Activated CD4-positive, CD25-positive, alpha-beta regulatory T cell treated with anti-CD3 and anti-CD28 coated beads, Interleukin-2, amount 50 U/mL, for 24 hours (primary cell): ENCODE measurements at places on chromosomes 6 and 20.

GRCh38 chr20:23399568-23400241 is 21.6 kb downstream of the NAPB start:
- ATAC-seq: peak; percentile 92

DNA sequence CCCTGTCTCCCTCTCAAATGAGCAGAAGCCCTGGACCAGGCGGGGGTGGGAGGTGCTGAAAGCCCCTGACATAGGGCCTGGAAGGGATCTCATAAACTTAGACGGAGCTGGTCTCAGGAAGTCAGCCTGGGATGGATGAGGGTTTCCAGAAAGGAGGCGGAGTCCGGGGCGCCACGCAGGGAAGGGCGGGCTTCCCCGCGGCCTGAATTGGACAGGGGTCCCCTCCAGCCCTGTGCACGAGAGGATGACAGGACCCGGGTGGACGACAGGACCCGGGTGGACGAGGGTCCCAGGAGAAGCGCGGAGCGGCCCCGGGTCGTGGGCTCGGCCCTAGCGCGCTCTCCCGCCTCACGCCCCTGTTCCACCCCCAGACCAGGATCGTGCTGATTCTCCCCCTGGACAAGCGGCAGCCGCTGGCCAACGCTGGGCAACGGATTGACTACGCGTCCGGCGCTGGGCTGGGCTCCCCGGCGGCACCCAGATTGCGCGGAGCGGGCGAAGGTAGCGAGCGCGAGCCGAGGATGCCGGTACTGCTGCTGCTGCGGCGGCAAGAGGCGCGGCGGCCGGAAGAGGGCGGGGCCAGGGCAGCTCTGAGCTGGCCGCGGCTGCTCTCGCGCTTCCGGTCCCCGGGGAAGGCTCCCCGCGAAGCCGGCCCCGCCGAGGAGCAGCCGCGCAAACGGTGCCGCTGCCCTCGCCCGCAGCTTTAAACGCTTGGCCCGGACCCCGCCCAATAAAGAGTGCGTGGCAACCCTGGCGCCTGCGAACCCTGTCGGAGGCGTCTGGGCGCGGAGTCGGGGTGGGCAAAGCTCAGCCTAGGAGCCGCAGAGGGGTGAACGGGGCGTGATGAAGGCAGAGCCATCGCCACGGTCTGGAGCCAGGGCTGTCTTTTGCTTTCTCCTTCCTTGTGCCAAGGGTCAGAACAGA is 1.3 kb downstream of the C20orf144 start:
- ATAC-seq: peak; percentile 73

DNA sequence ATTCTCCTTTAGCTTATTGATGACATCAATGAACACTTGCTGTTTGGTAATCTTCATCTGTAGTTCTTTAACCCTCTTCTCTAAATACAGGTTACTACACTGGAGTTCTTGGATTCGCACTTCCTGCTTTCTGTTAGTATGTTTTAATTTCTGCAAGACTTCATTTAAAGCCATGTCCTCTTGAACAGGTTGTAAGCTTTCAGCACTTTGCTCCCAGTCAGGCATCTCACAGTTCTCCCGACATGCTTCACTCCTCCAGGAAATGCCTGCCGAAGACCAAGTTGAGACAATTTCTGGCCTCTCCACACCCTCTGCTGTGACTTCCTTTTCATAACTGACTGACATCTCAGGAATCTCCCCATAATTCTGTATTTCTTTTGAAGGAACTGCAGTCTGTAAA is 15.8 kb downstream of the CAGE1 start:
- no peak for ATAC-seq

- ATAC-seq: peak; percentile 91
Measured at GRCh38 chr6:2127484-2127911, 117.9 kb downstream of the GMDS start.

GRCh38 chr6:28354688-28355554 is 5.2 kb downstream of the ZKSCAN3 start:
- no peak for ATAC-seq

- ATAC-seq: no peak
Measured at GRCh38 chr20:61106438-61106837, 145.6 kb upstream of the CDH4 start.

GRCh38 chr6:46730921-46731461 is 4.2 kb downstream of the PLA2G7 start:
- no peak for ATAC-seq

DNA sequence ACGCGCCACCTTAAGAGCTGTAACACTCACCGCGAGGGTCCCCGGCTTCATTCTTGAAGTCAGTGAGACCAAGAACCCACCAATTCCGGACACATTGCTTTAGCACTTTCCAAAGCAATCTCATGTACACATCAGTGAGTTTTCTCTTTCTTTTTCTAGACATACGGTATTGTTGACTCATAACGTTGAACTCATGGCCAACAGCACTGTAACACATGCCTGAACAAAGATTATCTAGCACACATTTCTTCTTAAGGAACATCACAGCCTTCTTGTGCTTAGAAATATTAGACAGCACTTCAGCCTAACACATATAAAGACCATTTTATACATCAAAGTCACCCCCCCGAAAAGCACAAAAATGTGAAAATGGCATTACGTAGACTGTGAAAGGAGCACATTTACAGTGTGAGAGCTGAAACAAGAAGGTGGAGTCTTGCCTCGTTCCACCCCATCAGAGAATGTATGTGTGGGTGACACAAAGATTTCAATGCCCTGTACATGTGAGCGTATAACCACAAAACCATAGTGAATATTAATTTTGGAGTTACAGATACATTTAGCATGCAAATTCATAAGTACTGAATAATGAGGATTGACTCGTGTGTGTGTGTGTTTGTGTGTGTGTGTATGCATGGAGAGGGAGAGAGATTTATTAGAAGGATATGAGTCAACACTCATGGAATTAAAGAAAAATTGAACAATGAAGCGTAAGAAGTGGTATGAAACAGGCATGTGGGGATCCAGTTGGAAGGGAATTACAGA is 134.1 kb downstream of the FAM83B start:
- ATAC-seq: no peak

DNA sequence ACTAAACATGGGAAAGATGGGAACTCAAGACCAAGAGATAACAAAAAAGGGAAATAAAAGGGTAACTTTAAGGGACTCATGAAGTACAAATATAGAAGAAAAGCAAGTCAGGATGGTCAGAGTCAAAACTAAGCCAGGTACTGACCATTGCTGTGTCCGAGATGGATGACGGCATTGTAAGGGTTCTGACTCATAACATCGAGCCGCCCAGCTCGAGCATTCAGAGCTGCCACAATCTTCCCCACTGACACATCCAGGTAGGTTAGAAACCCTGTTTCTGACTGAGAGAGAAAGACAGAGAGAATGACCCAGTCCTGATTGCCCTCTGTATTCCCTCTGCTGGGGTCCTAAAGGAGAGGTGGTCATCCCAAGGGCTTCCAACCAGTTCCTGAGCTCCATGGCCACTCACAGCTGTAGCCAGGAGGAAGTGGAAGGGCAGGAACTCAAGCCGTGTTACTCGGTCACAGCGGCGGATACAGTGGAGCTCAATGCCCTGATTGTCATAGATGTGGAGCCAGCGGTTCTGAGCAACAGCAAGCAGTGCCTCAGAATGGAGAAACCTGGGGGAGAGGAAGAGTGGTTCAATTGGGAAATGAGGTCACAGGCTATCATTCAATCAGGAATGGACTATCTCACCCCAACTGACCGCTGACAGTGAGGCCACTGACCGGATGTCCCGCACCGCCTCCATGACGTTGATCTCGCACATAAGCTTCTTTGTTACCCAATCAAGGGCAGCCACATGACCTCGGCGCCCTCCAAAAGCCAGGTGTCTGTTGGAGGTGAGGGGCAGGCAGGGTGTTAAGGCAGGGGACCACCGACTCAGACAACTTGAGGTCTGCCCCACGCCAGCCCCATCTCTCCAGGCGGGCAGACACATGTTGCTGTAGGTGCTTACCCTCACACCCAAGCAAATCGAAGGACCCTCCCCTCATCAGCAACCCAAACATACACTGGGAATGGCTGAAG is 1.8 kb downstream of the WDR46 start:
- no peak for ATAC-seq

DNA sequence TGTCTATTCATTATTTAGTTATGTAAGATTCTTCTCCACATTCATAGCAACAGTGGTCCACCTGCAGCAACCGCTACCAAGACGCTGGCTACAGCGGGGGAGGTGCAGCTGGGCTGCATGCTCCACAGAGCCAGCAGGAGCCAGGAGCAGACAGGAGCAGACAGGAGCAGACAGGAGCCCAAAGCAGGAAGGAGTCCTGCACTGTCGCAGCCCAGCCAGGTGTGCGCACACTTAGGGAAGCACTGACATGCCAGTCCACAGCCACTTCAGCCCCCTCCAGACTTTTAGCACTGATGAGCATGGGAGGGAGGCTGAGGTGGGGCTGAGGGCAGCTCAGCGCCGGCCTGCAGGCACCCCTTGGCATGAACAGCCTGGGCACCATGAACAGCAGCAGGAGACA is 19.6 kb downstream of the KIF16B start:
- no peak for ATAC-seq
